NCI-H226 (cell line): ENCODE measurements at places on chromosomes 7 and 10.

- peak; percentile 41 for DNase-seq
Measured at GRCh38 chr7:29588900-29589696, 25.5 kb downstream of the PRR15 start.

GRCh38 chr10:102230264-102230860 lies 4.3 kb downstream of the ELOVL3 start:
- peak; percentile 94 for DNase-seq

- DNase-seq, result peak; percentile 92
Measured at GRCh38 chr10:101986624-101986971, 69.4 kb downstream of the ARMH3 start.

DNA sequence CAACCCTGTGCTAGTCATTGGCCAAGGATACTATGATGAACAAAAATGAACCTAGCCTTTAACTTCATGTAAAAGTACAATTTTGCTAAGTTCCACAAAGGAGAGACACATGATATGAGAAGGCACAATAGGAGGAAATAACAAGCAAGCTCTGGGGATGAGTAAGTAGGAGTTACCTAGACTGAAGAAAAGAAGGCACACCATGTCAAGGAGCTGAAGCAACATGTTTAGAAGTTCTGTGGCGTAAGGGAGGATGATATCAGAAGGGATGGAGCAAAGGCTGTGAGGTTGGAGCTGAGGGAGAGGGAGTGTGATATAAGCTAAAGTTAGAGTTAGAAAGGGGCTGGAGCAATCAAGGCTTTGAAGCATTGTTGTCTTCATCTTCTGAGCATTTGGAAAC lies 25.6 kb downstream of the KIFBP start:
- peak; percentile 57 for DNase-seq

- no peak for DNase-seq
Measured at GRCh38 chr7:127891144-127891543, 140.1 kb downstream of the LRRC4 start.

DNA sequence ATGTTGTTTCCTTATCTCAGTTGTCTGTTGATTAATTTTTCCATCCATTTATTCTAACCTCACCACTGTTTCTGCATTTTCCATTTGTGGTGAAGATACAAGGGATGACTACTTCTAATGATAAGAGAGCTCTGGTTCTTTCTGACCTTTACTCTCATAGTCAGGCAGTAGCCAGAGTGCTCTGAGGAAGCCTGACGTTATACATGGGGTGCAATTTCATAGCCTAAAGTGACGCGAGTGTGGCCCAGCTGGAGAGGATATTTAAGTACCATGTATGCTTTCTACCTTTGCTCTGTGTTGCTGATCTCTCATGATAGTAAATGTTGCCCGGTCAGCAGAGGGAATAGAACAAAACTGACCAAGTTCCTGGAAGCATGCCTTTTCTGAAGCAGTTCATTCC lies 33.9 kb upstream of the CYCS start:
- no peak for DNase-seq
